ENCODE measurements at places on chromosomes 11 and 22.

- no peak for DNase-seq
These were observed 37.2 kb upstream of the ACER3 start for GRCh38 chr11:76823481-76824028.

DNA sequence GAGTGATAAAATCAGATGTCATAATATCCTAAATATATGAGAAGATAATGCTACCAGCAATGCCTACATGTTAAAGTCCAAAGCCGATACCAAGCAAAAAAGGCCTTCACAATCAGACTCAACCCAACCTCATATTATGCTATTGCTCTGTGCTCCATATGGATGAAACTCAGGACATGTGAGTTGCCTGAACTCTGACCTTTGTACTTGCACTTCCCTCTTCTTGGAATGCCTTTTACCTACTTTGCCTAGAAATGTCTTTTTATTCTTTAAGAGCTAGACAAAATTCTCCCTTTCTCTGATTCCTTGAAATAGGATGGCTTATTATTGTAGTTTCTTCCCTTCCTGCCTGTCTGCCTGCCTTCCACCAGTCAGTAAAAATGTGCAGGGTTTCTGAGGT lies 954.7 kb upstream of the CCDC90B start:
- no peak for DNase-seq

- no peak for DNase-seq
These were observed 82.3 kb upstream of the EED start for GRCh38 chr11:86162239-86162638.

- no peak for DNase-seq
These were observed 25.7 kb upstream of the GAL start for GRCh38 chr11:68658661-68659060.

DNA sequence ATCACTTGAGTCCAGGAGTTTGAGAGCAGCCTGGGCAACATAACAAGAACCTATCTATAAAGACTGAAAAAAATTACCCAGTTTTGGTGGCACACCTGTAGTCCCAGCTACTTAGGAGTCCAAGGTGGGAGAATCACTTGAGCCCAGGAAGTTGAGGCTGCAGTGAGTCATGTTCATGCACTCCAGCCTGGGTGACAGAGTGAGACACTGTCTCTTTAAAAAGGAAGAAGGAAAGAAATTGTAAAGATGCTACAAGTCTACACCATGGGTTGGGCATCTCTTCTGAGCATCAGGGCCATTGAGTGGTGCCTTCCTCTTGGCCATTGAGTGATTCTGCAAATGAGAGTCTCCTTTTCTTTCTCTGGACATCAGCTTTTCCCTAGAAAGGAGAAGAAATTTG lies 15.7 kb upstream of the MTMR3 start:
- no peak for DNase-seq

- DNase-seq: no peak
These were observed at the start of gene MIAT for GRCh38 chr22:26656891-26657851. Gene MIAT, plus strand, starts transcription at chr22:26657588.

GRCh38 chr22:45263463-45264269 lies 21.1 kb upstream of the UPK3A start:
- no peak for DNase-seq

- no peak for DNase-seq
These were observed 31.4 kb downstream of the PPM1F start for GRCh38 chr22:21921184-21921721.

GRCh38 chr11:108468478-108468864 lies 1.1 kb upstream of the C11orf65 start:
- DNase-seq: no peak

- no peak for DNase-seq
These were observed 225.6 kb upstream of the E2F8 start for GRCh38 chr11:19466314-19466713.

Data from cortex of kidney (tissue), 1 donor.